ENCODE measurements at places on chromosomes 16 and 17. TPM values are rescaled to one million over a fixed set of nuclear protein-coding genes. Genes with fewer than 3 reads are reported as not detected.

Gene BAIAP3
- 3.1 TPM for total RNA-seq

Gene CA10
- not detected for total RNA-seq

DNA sequence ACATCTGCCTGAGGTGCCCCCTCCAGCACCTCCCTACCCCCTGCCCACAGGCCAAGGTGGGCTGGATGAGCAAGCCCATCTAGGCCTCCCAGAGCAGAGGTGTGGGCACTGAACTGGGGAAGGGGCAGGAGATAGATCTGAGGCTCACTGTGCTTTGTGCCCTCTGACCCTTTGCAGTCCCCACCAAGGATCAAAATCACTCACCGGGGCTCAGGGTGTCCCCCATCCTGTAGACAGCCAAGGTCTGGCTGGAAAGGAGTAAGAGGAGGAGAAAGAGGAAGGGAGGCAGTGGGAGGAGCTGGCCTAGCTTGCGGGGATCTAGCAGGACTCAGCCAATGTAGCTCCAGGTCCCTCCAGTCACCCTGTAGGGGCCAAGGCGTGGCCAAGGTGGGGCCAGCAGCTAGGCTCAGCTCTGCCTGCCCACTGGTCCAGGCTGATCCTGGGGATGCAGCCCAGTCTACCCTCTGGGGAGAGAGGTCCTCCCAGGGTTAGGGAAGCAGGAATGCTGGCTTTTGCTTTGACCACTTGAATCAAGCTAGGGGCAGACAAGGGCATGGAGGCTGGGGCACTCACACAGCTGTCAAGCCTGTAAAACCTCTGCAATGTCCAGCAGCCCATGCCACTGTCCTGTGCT lies 1.8 kb downstream of the SLC12A4 start:
- no peak for DNase-seq

Gene GINS2
- total RNA-seq = 51.4 TPM

- DNase-seq = no peak
Measured at GRCh38 chr16:998211-998610, 16.6 kb downstream of the SOX8 start.

Gene C16orf46
- total RNA-seq = not detected
